ENCODE measurements at places on chromosomes 12 and 14. TPM values are rescaled to one million over a fixed set of nuclear protein-coding genes. Genes with fewer than 3 reads are reported as not detected.

Gene DLK1
- total RNA-seq, result under 0.01 TPM

Gene TTC8
- 30.8 TPM for total RNA-seq

Gene HOXC12
- not detected for total RNA-seq

Gene PPM1H
- 1.2 TPM for total RNA-seq

Gene INTS13
- 49.2 TPM for total RNA-seq

Gene ADGRD1
- total RNA-seq, result 0.05 TPM

Gene CLEC1A
- not detected for total RNA-seq

Gene CLEC4D
- total RNA-seq, result not detected

Gene BDKRB2
- 33.3 TPM for total RNA-seq

Gene RTL1
- under 0.01 TPM for total RNA-seq

Gene MMP14
- 655 TPM for total RNA-seq

Gene ADSS1
- total RNA-seq, result 7.7 TPM

Gene CLEC14A
- 1.2 TPM for total RNA-seq

Gene RTN1
- total RNA-seq, result 15.4 TPM

Gene PPP4R4
- 1.4 TPM for total RNA-seq

Gene AQP2
- not detected for total RNA-seq

Gene MMP17
- 18.4 TPM for total RNA-seq

Gene CMTM5
- not detected for total RNA-seq

Gene SYNDIG1L
- not detected for total RNA-seq

Gene SPIC
- not detected for total RNA-seq

Gene SARNP
- total RNA-seq, result 56.7 TPM

Gene GCH1
- total RNA-seq, result 1.6 TPM

Gene LMNTD1
- total RNA-seq, result 0.51 TPM

Gene RAB15
- total RNA-seq, result 1.8 TPM

Gene VDR
- total RNA-seq, result 8.5 TPM

All from smooth muscle cell of the umbilical artery (primary cell).